Body of pancreas (tissue), 4 donors: ENCODE measurements at places on chromosomes 5 and 9.
A peak's percentile ranks its signal among the peaks of the same experiment; 100 is the strongest.

- no peak for DNase-seq
These were observed 78.1 kb upstream of the PITX1 start for GRCh38 chr5:135112008-135112725.

DNA sequence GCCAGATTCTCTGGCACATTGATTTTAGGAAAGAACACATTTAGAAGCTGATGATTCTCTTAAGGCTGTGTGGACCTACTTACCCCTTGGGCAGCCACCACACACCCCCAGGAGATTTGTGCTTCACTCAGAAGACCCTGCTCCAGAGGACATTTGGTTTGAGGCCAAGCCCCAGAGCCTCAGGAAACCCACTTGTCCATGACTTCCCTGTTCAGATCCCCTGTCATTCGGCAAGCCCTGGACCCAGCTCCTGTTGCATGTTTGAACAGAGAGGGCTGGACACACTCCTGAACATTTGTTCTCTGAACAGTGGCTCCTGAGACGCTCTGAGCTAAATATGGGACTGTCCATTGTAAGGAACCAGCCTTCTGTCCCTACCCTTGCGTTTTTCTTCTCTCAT lies 82.1 kb downstream of the AMBP start:
- DNase-seq = no peak

DNA sequence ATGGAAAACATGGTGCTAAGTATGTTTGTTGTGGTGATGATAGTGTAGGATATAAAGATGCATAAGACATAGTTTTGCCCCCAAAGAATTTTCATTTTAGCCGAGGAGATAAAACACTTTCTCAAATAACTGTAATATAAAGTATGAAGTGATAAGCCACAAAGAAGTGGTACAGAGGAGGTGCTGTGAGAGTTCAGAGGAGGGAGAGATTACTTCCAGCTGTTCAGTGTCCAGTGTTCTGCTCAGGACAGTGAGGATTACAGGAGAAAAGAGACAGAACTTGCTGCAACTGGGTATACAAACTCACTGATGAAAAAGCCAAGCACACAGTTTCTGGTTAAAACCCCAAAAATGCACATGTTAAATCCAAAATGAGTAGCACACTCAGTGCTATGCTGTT lies 309.3 kb downstream of the KIAA0825 start:
- no peak for DNase-seq

GRCh38 chr9:93116072-93116961 lies 17.7 kb downstream of the NINJ1 start:
- peak; percentile 71 for DNase-seq

GRCh38 chr5:176748967-176749935 lies 61.1 kb upstream of the UNC5A start:
- DNase-seq = no peak
